ENCODE measurements at places on chromosomes 3 and 15.

DNA sequence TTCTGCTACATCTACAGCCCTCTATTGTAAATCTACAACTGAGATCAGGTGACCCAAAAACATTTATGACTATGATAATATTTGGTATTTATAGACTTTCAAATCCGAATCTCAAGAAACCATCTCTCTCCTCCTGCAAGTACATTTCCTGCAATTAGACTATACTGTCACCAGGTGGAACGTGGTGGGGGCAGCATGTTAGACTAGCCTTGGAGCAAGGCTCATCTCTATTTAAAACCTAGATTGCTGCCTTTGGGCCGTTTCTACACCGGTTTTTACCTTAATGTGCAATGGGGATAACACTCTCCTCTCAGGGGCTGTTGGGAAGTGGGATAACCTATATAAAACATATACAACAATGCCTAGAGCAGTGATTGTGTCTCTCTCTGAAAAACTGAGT is 3.8 kb upstream of the KATNBL1 start:
- DNase-seq = no peak

GRCh38 chr3:159144891-159145290 is 343.0 kb downstream of the MFSD1 start:
- no peak for DNase-seq

DNA sequence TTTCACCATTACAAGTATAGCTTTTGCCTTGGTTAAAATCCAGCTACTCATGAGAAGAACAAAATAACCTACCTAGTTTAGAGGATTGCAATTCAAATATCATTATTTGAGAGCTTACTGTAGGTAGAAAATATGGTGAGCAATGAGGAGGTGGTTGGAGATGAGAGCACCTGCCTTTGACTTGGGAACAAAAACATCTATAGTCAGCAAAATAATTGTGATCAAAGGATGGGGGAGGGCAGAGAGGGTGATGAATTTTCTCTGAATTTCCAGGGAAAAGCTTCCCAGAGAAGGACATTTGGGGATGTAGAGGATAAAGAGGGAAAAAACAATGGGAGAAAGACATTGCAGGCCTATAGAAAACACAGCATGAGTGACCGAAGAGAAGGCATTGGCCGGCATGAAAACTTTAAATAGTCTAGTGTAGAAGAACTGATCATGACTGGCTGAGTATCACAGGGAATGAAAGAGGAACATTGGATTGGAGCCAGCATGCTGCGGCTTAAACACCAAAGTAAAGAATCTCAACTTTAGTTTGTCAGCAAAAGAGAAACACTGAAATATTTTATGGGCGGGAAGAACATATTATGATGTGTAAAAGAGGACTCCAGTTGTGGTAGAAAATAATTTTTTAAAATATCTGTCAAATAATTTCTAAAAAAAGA is 581.3 kb downstream of the UNC13C start:
- DNase-seq = no peak

DNA sequence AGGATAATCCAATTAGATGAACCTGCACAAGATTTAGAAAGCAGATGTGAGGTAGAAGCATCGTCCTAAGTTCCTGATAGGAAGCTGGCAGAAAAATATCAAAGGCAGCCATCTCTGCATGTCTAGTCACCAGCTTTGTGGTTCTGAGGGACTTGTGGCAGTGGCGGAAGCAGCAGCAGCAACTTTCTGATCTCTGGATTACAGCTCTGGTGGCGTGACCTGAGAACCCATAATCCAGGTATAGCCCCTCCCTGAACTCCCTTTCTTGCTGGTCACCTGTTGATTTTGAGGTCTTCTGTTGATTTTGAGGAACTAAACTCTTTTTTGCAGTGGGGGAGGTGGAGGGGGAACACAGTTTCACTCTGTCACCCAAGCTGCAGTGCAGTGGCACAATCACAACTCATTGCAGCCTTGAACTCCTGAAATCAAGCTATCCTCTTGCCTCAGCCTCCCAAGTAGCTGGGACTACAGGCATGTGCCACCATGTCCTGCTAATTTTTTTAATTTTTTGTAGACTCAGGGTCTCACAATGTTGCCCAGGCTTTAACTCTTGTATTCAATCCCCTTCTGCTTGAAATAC is 7.9 kb downstream of the FSIP1 start:
- no peak for DNase-seq

DNA sequence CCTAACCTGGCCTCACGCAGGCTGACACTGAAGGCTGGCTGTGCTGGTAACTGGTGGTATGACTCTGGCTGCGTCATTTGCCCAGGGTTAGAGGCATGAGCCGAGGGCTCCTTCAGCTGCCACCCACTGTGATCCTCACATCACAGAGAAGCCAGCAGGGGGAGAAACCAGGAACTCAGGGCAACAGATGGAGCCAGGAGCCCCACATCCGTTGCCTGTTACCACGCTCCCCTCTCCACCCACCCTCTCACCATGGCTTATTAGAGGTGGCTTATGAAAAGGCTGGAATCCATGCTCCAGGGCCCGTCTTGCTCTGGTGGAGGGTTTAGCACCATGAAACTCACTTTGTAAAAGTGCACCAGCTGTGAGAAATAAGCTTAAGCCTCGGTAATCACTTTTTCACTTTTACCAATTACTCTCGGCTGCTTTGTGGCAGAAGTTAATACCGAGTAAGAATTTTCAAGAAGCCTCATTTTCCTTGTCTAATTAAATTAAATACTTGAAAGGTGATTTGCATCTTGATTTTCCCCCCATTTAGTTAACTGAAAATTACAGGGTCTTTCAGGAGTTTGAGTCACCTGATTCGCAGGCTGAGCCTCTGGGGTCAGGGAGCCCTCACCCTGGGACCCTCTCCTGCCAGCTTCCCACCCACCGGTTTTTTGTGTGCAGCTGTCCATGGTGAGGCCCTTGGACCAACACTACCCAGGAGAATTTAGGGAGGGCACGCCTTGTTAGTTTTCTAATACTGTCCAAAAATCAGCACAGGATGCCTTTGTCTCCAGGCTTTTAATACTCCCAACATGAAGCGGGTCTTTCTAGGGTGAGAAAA is 60.9 kb downstream of the ASB7 start:
- no peak for DNase-seq

GRCh38 chr3:66856533-66856932 is 141.6 kb upstream of the KBTBD8 start:
- no peak for DNase-seq

Measured in activated CD4-positive, alpha-beta T cell treated with anti-CD3 and anti-CD28 coated beads, Interleukin-2, amount 50 U/mL, for 4 hours (primary cell).